ENCODE measurements at places on chromosomes 1 and 21.

DNA sequence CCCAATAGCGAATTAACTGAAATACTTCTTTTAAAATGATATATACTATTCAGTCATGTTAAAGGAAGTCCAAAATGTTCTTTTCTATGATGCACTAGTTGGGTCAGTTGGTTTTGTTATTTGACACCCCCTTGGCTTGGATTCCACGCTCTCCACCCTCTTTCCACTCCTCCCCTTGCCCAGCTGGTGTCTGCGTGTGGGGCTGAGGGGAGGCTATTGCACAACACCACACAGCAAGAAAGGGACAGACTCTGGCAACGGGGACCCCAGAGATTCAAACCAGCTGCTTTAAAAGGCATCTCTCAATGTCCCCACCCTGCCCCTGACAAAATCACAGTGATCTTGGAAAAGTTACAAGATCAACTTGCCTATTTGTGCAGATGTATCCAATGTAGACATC is 394.3 kb downstream of the TGFB2 start:
- no peak for DNase-seq

DNA sequence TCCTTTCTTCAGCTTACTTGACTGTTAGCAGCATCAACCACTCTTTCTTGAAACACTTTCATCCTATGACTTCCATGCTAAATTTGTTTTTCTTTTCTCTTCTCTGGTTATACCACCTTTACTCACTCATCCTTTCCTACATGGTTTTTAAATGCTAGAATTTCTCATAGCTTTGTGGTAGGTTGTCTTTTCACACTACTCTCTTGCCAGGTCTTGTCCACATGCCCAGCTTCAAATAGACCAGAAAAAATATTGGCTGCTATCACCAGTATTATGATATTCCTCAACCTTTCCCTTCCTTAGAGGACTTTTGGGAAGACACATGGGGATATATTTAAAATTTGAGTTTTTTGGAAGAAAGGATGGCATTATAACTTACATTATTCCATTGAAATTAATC is 48.8 kb downstream of the PPP1R12B start:
- DNase-seq = no peak

DNA sequence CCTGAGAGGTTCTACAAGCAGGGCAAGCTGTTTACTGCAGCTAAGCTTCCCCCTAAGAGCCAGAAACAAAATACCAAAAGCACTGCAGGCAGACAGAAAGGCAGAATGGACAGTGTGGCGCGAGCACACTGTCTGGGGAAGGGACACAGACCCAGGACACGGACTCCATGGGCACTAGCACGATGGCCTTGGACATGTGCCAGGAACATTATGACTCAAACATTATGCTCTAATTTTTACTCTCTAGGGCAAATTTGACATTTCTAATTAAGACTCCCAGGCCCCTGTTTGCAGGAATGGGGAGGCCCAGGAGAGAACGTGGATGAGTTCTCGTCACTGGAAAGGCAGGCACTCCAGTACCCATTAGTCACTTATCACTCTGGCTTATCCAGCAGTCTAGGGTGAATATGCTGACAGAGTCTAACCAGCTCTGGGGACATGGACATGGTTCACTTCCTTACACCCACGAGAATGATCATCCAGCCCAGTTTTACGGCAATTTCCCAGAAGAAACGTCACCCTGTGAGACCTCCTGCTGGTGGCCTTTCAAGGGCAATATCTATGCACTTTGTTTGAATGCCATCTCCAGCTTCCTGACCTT is 45.1 kb downstream of the CAPN8 start:
- no peak for DNase-seq

DNA sequence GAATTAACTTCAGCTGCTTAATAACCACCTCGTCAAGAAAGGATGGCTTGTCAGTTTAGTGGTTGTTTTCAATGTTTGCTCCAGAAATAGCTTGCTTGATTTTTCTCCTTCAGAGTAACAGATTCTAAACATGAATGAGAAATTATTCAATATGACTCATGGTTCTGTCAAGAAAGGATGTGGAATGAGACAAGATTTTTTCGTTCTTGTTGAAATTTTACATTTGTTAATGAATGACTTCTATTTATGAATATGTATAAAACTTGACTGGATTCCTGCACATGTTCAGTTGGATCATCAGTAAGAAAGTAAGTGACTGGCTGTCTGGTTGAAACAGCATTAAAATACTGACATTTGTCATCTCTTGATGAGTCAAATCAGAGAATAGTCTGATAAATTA is 38.3 kb downstream of the IFI44 start:
- DNase-seq = no peak

DNA sequence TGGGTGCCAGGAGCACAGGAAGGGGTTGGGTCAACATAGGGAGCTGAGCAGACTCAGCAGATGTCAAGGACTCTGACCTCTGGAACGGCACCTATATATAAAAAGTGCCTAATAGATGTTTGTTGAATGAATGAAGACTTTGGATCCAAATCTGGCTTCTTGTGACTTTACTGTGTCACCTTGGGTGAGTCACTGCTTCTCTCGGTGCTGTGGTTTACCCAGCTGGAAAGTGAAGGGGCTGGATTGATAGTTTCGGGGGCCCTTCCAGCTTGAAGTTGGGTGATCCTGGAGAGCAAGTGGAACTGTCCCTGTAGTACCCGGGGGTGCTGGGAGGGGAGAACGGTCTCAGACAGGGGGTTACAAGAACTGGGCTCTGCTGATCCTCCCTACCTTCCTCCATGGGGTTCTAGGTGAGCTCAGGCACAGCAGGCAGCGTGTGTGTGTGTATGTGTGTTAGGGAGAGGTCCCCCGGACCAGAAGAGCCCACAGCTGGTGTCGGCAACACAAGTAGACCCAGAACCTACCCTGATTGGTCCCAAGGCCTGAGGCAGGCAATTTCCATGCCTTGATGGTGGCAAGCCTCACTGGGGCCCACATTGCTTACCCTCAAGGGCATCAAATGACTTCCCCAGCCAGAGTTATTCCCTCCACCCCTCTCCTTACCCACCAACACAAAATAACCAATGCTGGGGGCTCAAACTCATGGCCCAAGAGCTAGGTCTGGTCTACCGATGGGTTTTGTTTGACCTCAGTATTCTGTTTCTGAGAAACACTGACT is 5.5 kb upstream of the PADI1 start:
- no peak for DNase-seq

GRCh38 chr1:28102189-28102588 is 13.8 kb upstream of the EYA3 start:
- no peak for DNase-seq

DNA sequence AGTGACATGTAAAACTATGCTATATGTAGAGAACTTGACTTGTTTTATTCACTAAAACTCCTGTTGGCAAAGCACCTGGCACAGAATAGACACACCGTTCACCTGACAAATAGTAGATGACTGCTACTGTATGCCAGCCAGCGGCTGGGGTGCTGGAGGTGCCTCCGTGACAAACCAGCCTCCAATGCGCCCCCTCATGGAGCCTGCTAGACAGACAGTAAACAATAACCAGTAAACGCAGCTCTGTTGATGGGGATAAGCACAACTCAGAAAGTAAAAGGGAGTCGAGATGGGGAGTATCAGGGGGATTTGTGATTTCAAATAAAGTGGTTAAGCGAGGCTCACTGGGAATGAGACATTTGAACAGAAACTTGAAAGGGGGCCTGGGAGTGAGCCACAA is 107.2 kb downstream of the PRDM2 start:
- DNase-seq = no peak

DNA sequence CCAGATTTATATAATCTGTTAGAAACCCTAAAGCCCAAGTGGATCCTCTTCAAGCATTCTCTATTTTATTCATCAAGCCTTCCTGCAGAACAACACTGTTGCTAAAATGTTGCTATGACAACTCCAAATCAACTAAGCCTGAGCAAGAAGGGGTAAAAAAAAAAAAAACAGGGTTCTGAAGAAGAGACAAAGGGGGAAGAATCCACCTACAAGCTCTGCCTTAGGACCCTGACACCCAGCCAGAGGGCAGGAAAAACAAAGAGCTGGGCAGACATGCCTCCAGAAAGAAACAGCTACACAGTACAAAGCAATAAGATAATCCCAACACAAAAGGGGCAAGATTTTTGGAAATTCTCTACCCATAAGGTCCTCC is 1.3 kb downstream of the USF1 start:
- DNase-seq = peak; percentile 51

GRCh38 chr1:14961661-14962267 is 191.8 kb upstream of the TMEM51 start:
- DNase-seq = no peak

GRCh38 chr1:111980686-111981085 is 8.8 kb downstream of the KCND3 start:
- DNase-seq = no peak

GRCh38 chr1:1889090-1889750 is 1.7 kb downstream of the GNB1 start:
- DNase-seq = no peak

GRCh38 chr1:154716614-154717527 is 108.9 kb upstream of the ADAR start:
- no peak for DNase-seq
